Heart left ventricle (tissue), 16 donors: ENCODE measurements at places on chromosomes 4 and X. TPM values are rescaled to one million over a fixed set of nuclear protein-coding genes. Genes with fewer than 3 reads are reported as not detected.

The GPRIN3 gene
- total RNA-seq = 11.4 TPM

GRCh38 chr4:88439161-88439760 is 17.7 kb upstream of the HERC5 start:
- DNase-seq = no peak
- no peaks in the 10 kb centered on the region for H3K27me3 ChIP-seq
- H3K27ac ChIP-seq = no peak overlapping the region
- H3K4me1 ChIP-seq = no peaks in the 10 kb centered on the region
- H3K36me3 ChIP-seq = peaks cover 31% of the 10 kb centered on the region
- H3K4me3 ChIP-seq = no peak overlapping the region

DNA sequence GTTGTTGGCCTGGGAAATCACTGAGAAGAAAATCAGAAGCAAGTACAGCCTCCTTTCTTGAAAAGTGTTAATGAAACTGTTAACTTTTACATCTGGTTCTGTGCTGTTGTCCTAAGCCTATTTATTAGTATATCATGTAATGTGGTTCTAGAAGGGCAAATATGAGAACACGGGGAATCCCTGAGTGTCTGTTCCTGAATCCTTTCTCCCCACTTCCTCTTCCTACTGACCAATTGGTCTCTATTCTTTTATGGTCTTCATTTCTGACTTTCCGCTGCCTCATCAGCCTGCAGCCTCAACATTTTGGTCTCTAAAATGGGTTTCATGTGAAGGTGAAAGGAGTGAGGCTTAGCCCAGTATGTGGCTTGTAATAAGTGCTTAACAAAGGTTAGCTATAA is 159.9 kb upstream of the MAMLD1 start:
- H3K4me3 ChIP-seq = no peak overlapping the region
- H3K36me3 ChIP-seq = no peaks in the 10 kb centered on the region
- no peaks in the 10 kb centered on the region for H3K27me3 ChIP-seq
- no peak for DNase-seq

GRCh38 chr4:27701606-27702005 is 841.0 kb downstream of the STIM2 start:
- H3K27me3 ChIP-seq = no peaks in the 10 kb centered on the region
- no peak overlapping the region for H3K4me3 ChIP-seq
- DNase-seq = no peak
- no peak overlapping the region for H3K27ac ChIP-seq

GRCh38 chrX:103666202-103667107 is 20.0 kb downstream of the MORF4L2 start:
- DNase-seq = no peak
- H3K27ac ChIP-seq = no peak overlapping the region
- no peaks in the 10 kb centered on the region for H3K4me1 ChIP-seq
- no peaks in the 10 kb centered on the region for H3K36me3 ChIP-seq
- no peaks in the 10 kb centered on the region for H3K27me3 ChIP-seq
- H3K4me3 ChIP-seq = no peak overlapping the region

DNA sequence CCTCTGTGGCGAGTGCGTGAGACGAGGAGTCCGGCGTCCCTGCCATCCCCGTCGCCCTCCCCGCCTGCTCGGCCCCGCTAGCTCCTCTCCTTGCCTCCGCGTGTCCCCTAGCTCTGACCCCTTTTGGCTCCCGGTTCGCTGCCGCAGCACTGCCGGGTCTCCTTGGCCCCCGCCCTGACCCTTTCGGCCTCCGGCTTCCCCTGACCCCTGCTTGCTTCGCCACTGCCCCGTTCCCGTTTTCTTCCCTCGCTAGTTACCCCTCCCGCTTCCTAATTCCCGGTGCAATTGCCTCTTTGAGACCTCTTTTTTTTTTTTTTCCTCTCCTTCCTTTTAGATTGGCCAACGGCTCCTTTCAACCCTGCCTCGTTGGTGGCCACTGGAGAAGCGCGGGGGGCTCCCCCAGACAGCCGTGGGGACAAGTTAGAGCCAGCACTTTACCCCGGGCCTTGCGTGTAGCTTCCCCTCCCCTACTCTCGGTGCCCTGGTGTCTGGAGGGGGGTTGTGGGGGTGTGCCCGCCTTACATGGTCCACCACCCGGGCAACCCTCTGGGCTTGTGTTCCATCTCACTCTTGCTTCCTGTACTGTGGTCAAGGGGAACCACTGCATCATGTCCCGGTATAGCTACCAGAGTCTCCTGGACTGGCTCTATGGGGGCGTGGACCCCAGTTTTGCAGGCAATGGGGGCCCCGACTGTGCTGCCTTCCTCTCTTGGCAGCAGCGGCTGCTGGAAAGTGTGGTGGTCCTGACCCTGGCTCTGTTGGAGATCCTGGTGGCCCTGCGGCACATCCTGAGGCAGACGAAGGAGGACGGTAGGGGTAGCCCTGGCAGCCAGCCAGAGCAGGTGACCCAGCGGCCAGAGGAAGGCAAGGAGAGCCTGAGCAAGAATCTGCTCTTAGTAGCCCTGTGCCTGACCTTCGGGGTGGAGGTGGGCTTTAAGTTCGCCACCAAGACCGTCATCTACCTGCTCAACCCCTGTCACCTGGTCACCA is 548 bp downstream of the TMEM164 start:
- peak overlapping the region; percentile 87 for H3K27ac ChIP-seq
- H3K4me1 ChIP-seq = peaks cover 17% of the 10 kb centered on the region
- peak overlapping the region; percentile 75 for H3K4me3 ChIP-seq
- H3K27me3 ChIP-seq = no peaks in the 10 kb centered on the region

GRCh38 chrX:74343343-74344279 is 39.6 kb downstream of the ZCCHC13 start:
- no peak overlapping the region for H3K4me3 ChIP-seq
- H3K27ac ChIP-seq = no peak overlapping the region
- no peaks in the 10 kb centered on the region for H3K4me1 ChIP-seq
- no peaks in the 10 kb centered on the region for H3K36me3 ChIP-seq

GRCh38 chrX:148371291-148371690 is 129.1 kb upstream of the AFF2 start:
- H3K27ac ChIP-seq = no peak overlapping the region
- H3K4me3 ChIP-seq = no peak overlapping the region
- no peaks in the 10 kb centered on the region for H3K4me1 ChIP-seq
- H3K27me3 ChIP-seq = no peaks in the 10 kb centered on the region
